ENCODE measurements at places on chromosomes 1 and 21.

GRCh38 chr1:84363019-84363418 lies 35.3 kb upstream of the DNASE2B start:
- no peak for DNase-seq

- no peak for DNase-seq
Observed at GRCh38 chr1:79293611-79294010, 287.1 kb upstream of the ADGRL4 start.

DNA sequence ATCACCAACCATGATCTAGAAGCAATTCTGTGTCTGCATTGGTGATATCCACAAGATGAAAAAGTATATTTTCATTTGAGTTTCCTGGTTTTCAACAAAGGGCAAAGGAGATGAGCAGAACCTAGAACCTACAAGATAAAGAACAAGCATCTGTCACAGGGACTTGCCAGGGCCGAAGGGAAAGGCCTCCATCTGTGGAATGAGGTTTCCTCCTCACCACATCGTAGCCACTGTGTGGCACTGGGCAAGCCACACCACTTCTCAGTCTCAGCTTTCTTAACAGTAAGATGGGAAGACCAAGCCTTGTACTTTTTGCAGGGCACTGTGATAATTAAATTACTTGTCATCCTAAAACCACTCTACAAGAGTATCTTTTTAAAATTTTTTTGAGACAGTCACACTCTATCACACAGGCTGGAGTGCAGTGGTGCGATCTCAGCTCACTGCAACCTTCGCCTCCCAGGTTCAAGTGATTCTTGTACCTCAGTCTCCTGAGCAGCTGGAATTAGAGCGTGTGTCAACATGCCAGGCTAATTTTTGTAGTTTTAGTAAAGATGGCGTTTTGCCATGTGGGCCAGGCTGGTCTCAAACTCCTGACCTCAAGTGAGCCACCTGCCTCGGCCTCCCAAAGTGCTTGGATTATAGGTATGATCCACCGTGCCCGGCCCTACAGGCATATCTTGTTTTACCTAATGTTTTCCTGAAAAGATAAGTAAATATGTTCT lies 45.8 kb downstream of the ARHGEF11 start:
- DNase-seq = no peak

DNA sequence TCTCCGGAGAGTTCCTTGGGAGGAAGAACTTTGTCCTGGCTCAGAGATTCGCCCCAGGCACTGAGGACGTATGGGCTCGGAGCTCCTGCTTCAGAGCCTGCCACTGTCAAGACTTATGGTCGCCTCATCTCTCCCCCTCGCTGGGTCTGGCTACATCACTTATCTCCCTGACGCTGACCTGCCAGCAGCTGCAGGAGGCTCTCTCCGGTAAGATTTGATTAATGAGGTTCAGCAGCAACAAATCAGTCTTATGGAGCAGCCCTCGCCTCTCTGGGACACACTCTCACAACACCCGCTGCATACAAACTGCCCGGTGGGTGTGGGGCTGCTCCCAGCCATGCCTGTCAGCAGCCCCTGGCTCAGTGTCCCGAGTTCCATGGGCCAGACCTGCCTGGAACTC lies 297.8 kb downstream of the RRAGC start:
- DNase-seq = no peak

- no peak for DNase-seq
Observed at GRCh38 chr1:65584399-65584798, 163.9 kb downstream of the LEPR start.

- DNase-seq = no peak
Observed at GRCh38 chr1:36816348-36816747, 218.0 kb downstream of the GRIK3 start.

GRCh38 chr1:38700077-38700470 lies 159.5 kb downstream of the RRAGC start:
- DNase-seq = no peak

GRCh38 chr1:86846164-86846647 lies 67.7 kb downstream of the SELENOF start:
- DNase-seq = no peak

DNA sequence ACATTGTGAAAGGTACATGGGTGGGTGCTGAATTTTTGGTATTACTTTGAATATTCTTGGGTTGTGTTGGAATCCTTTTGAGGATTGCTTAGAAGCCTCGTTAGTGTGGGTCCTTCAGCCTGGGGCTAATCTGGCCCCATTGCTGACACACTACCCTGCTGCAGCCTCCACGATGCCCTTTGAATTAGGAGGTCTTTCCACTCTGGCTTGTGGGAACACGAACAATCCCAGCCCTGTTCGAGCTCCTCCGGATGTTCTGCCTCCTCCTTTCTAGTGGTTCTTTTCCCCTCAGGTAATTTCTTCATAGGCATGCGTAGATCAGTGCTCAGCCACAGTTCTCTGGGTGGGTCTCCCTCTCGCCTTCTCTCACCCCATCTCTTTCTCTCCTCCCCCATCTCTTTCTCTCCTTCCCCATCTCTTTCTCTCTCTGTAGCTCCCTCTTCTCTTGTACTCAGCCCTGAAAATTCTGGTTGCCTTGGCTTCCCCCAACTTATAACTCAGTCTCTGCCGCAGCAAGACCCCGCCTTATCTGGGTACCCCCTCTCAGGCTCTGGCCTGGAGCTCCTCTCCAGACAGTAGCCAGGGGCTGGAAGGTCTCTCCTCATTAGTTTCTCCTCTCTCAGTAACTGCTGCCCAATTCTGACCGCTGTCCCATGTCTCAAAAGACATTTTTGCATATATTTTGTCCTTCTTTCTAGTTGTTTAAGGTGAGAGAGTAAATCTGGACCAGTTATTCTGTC lies 46.0 kb upstream of the SLC19A1 start:
- no peak for DNase-seq

- no peak for DNase-seq
Observed at GRCh38 chr1:197806718-197807117, 31.4 kb upstream of the DENND1B start.

- no peak for DNase-seq
Observed at GRCh38 chr1:55928576-55928975, 650.8 kb downstream of the PLPP3 start.

DNA sequence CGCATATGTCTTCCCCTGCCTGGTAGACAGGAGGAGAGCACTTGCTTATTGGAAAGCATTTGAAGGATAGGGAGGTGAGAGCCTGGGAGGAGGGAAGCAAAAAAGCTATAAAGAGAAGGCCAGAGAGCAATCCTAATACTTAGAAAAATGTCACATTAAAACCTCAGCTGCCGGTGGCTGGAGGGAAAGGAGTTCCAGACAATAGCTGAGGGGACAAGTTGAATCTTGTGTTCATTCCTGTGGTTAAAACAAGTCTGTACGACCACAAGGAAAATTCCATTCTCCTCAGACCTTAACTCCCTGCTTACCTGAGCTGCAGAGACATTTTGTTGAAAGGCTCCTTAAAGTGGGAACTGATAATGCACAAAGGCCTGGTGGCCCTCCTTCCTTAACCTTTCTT lies 218.8 kb upstream of the CAMK1G start:
- DNase-seq = no peak

- no peak for DNase-seq
Observed at GRCh38 chr1:229845410-229846138, 219.5 kb downstream of the URB2 start.

- peak; percentile 35 for DNase-seq
Observed at GRCh38 chr1:26164036-26164860, 4.5 kb downstream of the C1orf232 start.

GRCh38 chr1:184705271-184705670 lies 49.4 kb downstream of the EDEM3 start:
- DNase-seq = no peak

DNA sequence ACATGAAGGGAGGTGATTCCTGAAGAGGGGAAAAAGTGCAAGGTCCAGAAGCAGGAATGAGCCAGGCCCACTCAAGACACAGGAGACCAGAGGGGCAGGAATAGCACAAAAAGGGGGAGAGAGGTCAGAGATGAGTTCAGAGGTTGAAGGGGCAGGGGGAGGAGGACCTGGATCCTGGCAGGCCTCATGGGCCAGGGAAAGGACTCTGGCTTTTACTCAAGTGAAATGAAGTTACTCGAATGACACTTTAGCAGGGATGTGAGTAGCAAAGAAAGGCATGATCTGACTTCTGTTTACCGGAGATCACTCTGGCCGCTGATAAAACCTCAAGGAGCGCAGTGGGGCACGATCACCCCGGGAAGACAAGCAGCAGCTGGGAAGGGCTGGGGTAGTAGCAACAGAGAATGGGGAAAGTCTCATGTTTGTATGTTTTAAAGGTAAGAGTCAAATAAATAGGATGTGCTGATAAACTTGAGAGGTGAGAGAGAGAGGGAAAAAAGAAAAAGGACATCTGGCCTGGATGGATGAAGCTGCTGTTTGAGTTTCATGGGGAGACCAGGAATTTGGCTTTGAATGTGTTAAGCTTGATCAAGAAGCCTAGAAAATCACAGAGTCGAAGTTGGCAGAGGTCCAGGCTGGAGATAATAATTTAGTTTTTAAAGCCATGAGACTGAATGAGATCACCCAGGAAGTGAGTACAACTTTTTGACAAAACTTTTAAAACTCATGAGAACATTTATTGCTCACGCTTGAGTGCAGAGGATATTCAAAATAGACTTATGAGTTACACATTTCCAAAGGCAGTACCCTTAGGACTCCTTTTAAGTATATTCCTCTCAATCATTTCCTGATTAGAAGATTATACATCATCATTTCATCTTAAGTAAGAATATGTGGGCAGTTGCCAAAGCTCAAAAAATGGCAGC lies 156.0 kb downstream of the RERE start:
- no peak for DNase-seq

- DNase-seq = no peak
Observed at GRCh38 chr1:154698320-154699096, 90.5 kb upstream of the ADAR start.

DNA sequence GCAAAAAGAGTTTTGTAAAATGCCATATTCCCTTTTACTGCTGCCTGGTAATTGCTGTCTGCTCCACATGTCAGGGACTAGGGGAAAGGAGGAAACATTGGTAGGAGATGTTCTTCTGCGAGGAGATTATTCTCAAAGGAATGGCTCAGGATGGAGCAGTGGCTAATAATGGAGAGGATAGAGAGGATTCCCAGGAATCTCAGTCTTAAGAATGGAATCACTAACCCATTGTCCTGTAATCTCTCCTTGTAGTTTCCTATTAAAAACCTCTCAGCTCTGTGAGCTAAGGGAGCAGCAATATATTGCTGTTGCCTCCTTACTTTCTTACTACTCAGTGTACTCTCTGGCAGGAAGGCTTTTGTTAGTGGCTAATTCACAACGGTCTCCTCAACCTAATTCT lies 175.4 kb downstream of the HS2ST1 start:
- no peak for DNase-seq

- peak; percentile 46 for DNase-seq
Observed at GRCh38 chr1:59146651-59147358, 150.1 kb upstream of the FGGY start.

DNA sequence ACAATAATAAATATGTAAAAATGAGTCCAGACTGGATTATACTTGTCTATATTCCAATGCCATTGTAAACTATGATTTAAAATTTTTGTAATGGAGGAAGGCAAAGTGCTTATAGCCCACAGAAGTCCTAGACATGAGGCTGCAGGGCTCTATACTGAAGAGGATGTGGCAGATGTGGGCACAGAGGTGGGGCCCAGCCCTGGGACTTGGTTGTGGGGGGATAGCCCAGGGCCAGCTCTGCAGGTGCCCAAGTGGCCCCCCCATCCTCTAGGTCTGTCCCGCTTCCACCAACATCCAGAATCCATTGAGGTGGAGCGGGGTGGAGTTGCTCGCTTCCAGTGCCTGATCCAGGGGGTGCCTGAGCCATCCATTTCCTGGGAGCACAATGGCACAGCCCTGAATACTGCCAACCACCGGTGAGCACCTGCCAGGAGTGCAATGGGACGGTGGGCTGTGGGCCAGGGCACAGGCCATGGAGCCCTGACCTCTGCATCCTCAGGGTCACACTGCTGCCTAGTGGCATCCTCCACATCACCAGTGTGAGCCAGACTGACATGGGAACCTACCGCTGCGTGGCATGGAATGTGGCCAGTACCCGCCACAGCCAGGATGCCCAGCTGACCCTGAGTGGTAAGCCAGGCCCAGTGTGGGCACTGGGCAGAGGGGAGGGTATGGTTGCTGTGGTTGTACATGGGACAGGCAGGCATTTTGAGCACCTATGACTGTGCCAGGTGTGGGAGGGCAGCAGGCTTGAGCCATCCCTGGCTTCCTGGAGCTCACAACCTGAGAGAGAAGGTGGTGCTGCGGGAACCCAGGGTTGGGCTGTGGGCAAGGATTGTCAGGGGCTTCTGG lies 21.0 kb downstream of the SLC27A3 start:
- DNase-seq = no peak

GRCh38 chr1:2049718-2050431 lies at the start of gene PRKCZ:
PRKCZ (plus strand) TSS chr1:2050411; CDS start chr1:2050631, 220 bp downstream.
- peak; percentile 95 for DNase-seq

DNA sequence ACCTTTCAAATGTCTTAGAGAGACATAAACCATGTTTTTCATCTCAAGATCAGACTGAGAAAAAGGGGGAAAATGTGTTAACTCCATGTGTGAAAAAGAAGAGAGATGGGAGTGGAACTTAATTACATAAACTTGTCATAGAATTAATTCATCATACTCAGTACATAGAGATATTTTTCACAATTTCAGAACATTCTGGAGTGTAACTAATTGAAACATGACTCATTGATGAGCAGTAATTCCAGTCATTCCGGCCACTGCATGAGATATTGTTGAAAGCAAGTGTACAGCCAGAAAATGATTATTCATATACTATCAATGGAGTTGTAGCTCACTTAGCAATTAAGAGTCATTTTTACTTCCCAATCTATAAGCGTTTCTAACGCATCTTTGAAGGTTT lies 739.3 kb downstream of the LTN1 start:
- DNase-seq = no peak

DNA sequence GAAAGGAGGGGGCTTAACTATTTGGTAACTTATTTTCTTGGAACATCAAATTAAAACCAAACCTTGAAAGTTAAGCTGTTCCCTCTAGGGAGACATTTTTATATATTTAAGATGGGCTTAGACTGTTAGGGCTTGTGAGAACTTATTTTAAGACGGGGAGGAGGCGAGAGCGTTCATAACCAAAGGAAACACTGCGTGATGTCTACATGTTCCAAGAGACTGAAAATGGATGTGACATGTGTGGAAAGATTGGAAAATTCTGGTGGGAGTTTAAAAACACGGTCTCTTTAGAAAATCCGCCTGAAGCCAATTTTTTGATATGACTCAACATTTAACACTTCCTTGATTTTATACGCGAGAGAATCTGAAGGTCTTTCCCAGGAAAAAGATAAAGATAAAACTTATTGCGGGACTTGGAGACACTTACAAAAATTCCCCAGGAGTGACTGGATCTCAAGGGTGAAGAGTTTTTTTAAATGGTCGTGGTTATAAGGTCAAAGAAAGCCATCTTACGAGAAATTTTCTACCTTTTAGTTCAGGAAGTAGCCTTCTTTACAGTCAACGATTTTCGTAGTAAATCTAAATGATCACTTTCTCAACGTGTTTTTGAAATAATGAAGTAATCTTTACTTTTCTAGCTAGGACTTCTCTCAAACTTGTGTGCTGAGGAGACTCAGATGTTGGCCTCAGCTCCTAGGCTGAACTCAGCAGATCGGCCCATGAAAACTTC lies 828 bp downstream of the PNRC2 start:
- DNase-seq = no peak

GRCh38 chr1:48654606-48655210 lies 122.0 kb downstream of the BEND5 start:
- no peak for DNase-seq

Measured in stimulated activated CD8-positive, alpha-beta memory T cell treated with anti-CD3 and anti-CD28 coated beads, Interleukin-12 subunit alpha, Interleukin-12 subunit beta, amount 100 ng/mL, for 4 hours (primary cell).